ENCODE measurements at places on chromosomes 13 and 19.

DNA sequence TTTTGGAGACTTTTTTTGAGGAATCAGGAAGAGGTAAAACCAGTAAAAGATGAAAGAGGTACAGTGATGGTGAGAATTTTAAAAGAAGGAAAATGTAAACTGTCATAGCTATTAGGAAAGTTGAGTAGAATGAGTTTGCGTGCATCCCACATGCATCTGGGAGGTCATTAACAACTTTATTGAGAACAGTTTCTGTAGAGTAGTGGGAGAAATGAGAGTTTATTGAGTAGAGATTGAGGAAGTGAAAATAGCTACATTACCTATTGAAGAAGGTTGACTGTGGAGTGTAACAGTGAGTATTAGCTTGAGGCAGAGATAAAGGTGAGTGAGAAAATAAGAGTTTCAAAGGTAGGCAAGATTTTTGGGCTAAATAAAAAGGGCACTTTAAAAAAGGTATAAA, 38.7 kb downstream of the BRCA2 start:
- DNase-seq, result no peak

- DNase-seq, result no peak
These were observed 2.2 kb downstream of the CERS1 start for GRCh38 chr19:18893587-18894253.

- DNase-seq, result no peak
These were observed 6.8 kb downstream of the FREM2 start for GRCh38 chr13:38693641-38694040.

DNA sequence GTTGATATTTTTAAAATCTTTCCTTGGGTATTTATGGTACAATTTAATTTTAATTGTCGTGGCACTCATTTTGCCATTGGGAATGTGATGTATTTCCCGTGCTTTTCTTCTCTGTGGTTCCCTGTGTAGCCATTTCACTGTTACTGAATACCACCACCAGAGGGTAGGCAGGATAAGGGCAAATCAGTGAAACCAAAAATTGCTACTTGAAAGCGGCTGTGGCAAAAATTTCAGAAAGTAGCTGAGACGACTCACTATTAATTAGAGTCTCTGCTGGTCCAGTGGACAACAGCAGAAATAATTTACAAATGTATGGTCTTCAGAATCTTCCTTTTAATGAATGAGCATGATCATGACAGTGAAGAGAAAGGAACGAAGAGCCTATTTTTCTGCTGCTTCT, 34.4 kb upstream of the MIR17HG start:
- peak; percentile 22 for DNase-seq

DNA sequence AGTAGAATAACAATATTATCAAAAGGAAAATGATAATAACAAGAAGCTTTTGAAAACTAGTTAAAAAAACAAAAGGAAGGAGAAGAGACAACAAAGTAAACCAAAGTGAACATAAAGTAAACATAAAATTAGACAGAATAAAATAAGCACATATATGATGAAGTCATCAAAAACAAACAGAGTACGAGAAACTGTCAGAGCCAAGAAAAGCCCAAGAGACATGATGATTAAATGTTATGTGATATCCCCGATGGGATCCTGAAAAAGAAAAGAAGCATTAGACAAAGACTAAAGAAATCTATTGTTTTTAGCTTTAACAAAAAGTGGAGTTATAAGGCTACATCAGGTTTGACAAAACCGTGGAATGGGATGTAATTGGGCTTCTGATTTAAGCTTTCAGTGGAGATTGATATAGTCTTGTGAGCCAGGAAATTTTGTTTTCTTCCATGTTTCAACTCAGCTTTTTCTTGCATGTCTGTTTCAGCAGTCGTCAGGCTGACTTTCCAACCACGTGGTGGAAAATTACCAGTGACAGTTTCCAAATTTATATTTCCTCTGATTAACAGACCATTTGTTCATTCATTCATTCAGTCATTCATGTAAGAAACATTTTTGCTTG, 64.9 kb downstream of the KL start:
- DNase-seq, result no peak

DNA sequence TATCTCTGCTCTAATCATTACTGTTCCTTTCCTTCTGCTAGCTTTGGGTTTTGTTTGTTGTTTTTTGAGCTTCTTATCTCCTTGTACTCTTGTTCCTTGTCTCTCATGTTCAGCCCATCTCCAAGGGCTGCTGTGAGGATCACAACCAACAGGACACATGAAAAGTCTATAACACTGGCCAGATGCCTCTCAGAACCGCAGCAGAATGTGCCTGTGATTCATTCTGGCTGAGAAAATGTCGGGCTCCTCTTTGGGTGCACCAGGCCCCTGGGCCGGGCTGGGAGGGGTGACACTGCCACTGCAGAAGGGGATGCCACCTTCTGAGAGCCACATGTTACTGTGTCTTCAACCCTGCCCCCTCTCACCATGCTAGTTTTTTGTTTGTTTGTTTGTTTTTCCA, 48.0 kb downstream of the GGACT start:
- no peak for DNase-seq

- DNase-seq, result no peak
These were observed 22.9 kb upstream of the ZNF724 start for GRCh38 chr19:23273022-23273589.

- peak; percentile 27 for DNase-seq
These were observed 18.1 kb upstream of the OLFM4 start for GRCh38 chr13:53010374-53011105.

- DNase-seq, result no peak
These were observed 686.7 kb downstream of the DIAPH3 start for GRCh38 chr13:59477011-59477410.

DNA sequence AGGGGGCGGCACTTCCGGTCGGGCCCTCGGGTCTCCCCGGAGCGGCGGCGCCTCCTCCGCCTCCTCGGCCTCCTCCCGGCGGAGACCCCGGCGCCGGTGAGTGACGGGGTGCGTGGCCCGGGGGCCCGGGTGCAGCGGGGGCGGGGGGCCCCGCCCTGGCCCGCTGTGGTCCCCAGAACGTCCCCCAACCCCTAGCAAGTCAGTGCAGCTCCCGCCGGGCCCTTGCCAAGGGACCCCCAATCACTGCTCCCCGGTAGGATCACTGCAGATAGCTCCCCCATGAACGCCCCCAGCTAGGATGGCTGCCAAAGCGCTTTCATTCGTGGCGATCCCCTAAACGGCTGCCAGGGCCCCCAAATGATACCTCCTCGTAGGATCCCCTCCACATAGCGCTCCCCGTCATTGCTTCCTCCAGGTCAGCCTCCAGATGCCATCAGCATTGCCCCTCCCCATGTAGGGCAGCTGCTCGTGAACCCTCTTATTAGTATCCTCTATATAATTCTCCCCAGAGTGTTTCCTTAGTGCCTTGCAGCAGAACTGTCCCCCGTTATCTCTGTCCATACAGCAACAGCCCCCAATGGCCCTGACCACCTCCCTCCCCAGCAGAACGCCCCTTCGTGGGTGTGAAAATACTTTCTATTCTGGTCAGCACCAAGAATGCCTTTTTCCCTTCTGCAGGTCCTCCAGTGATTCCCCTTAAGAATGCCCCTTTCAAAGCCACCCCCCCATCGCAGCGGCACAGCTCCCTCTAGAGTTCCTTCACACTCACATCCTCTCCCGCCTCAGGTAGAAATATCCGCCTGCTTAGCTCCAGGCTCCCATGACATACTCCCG, at the start of gene ZNF865:
Gene ZNF865, plus strand, starts transcription at position 11 of the 834 bp plus-strand sequence. CDS start 7,972 bp downstream, outside the sequence.
- DNase-seq, result peak; percentile 67

DNA sequence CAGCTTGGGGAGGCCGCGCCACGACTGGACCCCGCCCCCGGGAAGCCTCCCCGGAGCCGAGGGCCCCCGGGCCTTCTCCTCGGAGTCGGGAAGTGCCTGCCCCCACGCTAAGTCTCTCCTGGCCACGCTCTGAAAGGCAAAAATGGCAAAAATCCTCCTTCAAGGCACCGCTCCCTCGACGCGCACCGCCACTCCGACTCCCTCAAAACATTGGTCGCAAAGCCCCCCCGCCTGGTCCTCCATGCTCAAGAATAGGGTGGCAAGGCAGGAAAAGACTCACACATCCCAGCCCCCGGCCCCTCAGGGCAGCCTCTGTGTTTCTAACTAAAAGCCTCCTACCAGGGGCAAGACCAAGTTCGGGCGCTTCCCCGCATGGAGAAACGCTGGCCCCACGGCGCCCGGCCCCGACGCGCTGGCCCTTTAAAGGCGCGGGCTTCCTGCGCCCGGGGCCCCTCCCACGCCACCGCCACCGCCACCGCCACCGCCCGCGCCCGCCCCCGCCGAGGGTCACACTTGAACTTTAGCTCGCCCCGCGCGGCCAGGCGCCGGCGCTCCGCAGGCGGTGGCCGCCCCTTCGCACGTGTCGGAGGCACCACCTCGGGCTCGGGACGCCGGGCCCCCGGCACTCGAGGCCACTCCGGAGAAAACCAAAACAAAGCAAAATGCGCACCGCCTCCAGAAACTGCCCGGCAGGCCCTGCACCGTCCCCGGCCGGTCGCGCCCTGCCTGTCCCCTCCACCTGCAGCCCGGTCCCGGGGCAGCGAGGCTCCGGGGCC, 1.9 kb downstream of the FOXO1 start:
- peak; percentile 73 for DNase-seq

All from tibial nerve (tissue), 4 donors.